Mononuclear cell (primary cell): ENCODE measurements at places on chromosomes 6 and 20. TPM values are rescaled to one million over a fixed set of nuclear protein-coding genes. Genes with fewer than 3 reads are reported as not detected.

PI3 gene
- total RNA-seq: not detected

RBBP8NL gene
- total RNA-seq: not detected

FOXF2 gene
- total RNA-seq: not detected

RIN2 gene
- total RNA-seq: 10.6 TPM

MICA gene
- 7.1 TPM for total RNA-seq

CGAS gene
- total RNA-seq: 22.4 TPM

PREX1 gene
- 128 TPM for total RNA-seq

IP6K3 gene
- total RNA-seq: not detected

SMLR1 gene
- total RNA-seq: not detected

GGTLC1 gene
- not detected for total RNA-seq

NKAPL gene
- total RNA-seq: 0.21 TPM

CPXM1 gene
- total RNA-seq: 0.10 TPM

TNXB gene
- 2.8 TPM for total RNA-seq

DNAH8 gene
- total RNA-seq: 0.10 TPM

ZNF391 gene
- 0.84 TPM for total RNA-seq

CEP162 gene
- total RNA-seq: 6.3 TPM

BFSP1 gene
- 0.84 TPM for total RNA-seq

RREB1 gene
- 47.5 TPM for total RNA-seq

GLO1 gene
- total RNA-seq: 45.5 TPM

GMPR gene
- 6.2 TPM for total RNA-seq

MUC22 gene
- total RNA-seq: not detected

HMGCLL1 gene
- total RNA-seq: not detected

MCM9 gene
- total RNA-seq: 42.0 TPM

CARMIL1 gene
- total RNA-seq: 3.1 TPM

RPP40 gene
- total RNA-seq: 1.3 TPM

GPANK1 gene
- total RNA-seq: 11.9 TPM
